Mucosa of gallbladder (tissue), 1 donor: ENCODE measurements at places on chromosomes 7 and 10. TPM values are rescaled to one million over a fixed set of nuclear protein-coding genes. Genes with fewer than 3 reads are reported as not detected.

DNA sequence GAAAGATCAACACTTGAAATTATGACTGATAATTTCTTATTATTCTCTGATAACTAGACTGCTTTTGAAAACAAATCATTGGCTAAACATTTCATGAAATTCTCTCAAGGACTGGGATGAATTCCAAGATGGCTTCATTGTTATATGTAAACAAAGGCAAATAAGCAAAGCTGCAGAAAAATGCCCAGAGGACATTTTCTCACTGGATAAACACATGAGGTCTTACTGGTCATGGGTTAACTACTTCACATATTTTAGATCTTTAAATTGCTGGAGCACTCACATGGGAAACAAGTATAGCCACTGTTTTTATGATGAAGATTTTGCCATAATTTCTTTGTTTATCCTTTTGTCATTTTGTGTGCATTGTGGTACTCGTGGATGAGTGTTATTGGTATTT is 239.1 kb downstream of the PHF14 start:
- DNase-seq, result no peak

GRCh38 chr10:100655326-100655759 is 90.0 kb upstream of the PAX2 start:
- DNase-seq, result no peak

DNA sequence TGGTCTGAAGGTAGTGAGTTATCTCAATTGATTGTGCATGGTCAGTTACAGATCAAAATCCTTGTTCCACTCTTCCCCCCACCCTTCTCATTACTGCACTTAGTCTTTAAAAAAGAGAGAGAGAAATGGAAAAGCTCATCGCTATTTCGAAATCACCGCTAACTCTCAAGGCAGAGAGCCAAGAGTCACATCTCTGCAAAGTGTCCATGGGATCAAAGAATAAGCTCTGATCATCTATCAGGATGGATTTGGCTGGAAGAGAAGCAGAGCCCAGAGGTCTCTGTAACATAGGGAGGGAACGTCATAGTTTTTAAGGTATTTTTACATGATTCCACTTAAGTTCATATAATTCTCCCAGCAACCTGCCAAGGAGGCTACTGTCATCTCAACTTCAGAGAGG is 30.0 kb upstream of the MYH16 start:
- no peak for DNase-seq

- DNase-seq, result no peak
These were observed 48.2 kb downstream of the PON1 start for GRCh38 chr7:95276114-95276513.

GRCh38 chr10:114102256-114102655 is 58.6 kb downstream of the ADRB1 start:
- no peak for DNase-seq

CCL24 gene
- 0.92 TPM for total RNA-seq

FANK1 gene
- total RNA-seq, result 5.3 TPM

GRCh38 chr10:130042381-130042780 is 68.2 kb downstream of the C10orf143 start:
- DNase-seq, result no peak

GRCh38 chr10:4391683-4392082 is 434.3 kb upstream of the AKR1E2 start:
- DNase-seq, result no peak

GRCh38 chr7:128380483-128381106 is 19.1 kb upstream of the PRRT4 start:
- DNase-seq, result no peak

GRCh38 chr10:46096909-46097575 is 51.0 kb upstream of the MSMB start:
- no peak for DNase-seq

LRRC17 gene
- total RNA-seq, result 10.6 TPM

CFAP58 gene
- total RNA-seq, result 0.12 TPM

MYL7 gene
- total RNA-seq, result not detected

LIMK1 gene
- 26.9 TPM for total RNA-seq

DNA sequence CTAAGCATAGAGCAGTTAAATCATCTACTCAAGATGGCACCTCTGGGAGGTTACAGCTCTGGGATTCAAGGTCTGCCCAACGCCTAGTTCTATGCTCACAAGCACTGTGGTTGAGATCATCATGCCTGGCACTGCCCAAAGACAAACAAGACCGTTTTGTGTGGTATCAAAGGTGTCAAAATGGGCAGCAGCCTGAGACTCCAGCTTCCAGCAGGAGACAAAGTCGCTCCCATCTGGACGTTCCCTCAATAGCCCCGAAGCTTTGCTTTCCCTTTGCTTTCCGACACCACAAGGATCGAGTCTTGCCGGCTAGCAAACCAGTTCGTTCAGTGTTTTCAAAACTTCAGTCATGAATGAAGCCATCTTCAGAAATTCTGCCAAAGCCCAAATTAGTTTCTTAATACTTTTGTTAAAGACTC is 5.1 kb downstream of the HABP2 start:
- DNase-seq, result no peak

DNA sequence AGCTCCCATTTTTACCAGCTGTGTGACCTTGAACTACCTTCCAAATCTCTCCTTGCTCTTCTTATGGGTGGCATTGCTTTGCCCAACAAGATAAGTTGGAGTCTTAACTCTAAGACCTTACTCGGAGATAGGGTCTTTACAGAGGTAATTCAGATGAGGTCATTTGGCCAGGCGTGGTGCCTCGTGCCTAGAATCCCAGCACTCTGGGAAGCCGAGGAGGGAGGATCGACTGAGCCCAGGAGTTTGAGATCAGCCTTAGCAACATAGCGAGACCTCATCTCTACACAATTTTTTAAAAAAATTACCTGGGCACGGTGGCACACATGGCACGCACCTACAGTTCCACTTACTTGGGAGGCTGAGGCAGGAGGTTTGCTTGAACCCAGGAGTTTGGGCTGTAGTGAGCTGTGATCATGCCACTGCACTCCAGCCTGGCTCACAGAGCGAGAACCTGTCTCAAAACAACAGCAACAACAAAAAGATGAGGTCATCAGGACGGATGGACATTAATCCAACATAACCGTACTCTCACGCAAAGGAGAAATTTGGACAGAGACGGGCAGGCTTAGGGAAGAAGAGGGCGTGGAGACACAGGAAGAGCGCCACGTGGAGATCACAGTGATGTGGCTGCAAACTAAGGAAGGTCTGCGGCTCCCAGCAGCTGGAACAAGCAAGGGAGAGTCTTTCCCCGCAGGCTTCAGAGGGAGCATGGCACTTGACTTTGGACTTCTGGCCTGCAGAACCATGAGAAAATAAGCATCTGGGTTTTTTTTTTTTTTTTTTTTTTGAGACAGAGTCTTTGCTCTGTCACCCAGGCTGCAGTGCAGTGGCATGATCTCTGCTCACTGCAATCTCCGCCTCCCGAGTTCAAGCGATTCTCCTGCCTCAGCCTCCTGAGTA is 122.3 kb upstream of the CARD11 start:
- no peak for DNase-seq

SLC25A28 gene
- total RNA-seq, result 42.0 TPM

DNA sequence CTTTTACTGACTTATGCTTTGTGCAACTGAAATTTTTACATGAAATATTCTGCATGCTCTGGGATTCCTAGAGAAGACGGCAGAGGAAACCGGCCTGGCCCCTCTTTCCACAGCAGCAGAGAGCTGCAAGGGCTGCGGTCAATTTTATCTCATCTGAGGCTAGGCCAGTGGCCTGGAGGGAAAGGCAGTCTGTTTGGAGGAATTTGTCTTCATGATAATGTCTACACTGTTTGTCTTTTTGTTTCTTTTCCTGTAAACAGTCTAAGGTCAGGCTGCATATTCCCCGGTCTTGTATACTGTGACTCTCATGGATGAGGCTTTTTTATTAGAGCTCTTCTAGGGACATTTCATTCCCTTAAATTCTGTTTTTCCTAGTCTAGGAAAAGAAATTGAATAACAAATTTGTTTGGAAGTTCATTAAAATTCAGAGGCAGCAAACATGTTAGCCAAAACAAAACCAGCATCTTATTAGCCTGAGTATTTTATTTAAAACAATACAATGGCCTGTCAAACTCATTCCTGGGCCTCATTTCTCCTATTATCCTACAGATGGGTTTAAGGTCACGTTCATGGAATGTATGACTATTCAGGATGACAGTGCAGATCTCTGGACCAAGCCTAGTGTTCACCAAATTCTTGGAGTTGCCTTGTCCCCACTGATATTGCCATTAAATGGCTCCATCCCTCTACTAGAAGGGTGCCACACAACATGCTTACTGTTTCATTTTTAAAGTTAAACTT is 26.4 kb downstream of the LAMB4 start:
- peak; percentile 27 for DNase-seq

POU6F2 gene
- 7.9 TPM for total RNA-seq
